ENCODE measurements at places on chromosomes 1 and 21.
A peak's percentile ranks its signal among the peaks of the same experiment; 100 is the strongest.

DNA sequence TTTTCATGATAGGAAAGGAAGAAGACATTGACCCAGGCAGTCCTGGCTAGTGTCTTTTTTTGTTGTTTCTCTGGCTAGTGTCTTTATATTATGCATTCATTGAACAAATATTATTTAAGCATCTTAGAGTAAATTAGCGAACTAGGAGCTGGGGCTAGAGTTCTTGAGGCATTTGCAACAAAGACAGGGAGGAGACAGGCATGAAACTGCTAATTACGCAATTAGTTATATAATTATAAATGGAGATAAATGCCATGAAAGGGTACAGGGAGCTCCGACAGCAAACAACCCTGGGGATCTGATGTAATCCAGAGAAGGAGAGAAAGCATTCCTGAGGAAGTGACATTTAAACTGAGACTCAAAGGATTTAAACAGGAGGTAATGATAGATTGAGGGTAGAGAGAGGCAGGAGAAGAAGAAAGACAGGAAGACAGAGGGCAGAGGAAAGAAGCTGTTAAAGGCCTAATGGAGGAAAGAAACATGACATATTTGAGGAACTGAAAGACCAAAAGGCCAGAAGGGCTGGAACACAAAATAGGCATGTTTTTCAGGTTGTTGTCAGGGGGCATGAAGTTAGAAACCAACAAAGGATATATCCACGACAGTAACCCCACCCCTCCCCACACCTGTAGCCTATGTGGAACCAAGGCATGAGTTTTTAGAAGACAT, 99.5 kb upstream of the GJB5 start:
- no peak for DNase-seq

- no peak for DNase-seq
Observed at GRCh38 chr1:119225265-119225664, 84.8 kb upstream of the WARS2 start.

DNA sequence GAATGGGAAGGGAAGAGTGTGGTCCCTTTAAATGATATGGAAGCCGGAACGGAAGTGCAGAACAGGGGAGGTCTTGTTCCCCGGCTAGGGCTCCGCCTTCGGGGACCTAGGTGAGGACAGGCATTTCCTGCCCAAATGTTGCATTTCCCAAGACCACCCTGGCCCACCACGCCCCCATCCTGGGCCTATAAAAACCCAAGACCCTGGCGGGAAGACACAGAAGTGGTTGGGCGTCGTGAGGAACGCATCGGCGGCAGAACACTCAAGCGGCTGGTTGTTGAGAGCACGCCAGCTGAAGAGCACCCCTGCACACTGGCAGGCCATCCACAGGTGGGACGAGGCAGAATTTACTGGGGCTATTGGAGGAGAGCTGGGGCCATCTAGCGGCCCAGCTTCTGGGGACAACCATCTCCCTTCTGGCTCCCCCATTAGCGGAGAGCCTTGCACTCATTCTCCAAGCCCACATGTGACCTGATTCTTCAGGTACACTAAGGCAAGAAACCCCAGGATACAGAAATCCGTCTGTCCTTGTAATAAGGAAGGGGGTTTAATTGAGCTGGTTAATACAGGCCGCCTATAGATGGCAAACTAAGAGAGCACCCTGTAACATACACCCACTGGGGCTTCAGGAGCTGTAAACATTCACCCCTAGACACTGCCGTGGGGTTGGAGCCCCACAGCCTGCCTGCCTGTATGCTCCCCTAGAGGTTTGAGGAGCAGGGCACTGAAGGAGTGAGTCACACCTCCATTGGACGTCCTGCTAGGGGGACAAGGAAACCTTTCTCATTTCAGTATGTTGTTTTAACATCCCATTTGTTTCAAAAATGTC, 1327.9 kb downstream of the BRINP3 start:
- no peak for DNase-seq

- DNase-seq = no peak
Observed at GRCh38 chr1:28163496-28164161, 12.9 kb downstream of the PTAFR start.

DNA sequence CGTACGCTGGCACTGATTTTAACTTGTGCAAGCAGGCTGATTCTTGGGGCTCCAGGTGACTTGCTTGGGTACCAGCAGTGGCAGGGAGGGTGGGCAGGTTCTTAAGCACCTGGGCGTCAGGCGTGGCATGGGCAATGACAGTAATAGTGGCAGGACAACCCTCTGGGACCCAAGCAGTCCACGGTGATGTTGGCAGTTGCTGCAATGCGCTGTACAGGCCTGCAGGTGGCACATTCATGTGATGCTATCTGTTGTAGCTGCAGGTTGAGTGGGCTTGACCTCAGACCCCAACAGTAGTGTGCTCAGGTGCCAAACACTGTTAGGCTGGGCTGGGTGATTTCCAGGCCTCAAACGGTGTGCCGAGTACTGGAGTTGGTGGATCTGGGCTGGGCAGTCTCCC, 10.2 kb upstream of the OR10J4 start:
- DNase-seq = no peak

- DNase-seq = no peak
Observed at GRCh38 chr1:51794260-51794659, 84.3 kb downstream of the NRDC start.

- no peak for DNase-seq
Observed at GRCh38 chr21:26148840-26149354, 21.7 kb downstream of the APP start.

DNA sequence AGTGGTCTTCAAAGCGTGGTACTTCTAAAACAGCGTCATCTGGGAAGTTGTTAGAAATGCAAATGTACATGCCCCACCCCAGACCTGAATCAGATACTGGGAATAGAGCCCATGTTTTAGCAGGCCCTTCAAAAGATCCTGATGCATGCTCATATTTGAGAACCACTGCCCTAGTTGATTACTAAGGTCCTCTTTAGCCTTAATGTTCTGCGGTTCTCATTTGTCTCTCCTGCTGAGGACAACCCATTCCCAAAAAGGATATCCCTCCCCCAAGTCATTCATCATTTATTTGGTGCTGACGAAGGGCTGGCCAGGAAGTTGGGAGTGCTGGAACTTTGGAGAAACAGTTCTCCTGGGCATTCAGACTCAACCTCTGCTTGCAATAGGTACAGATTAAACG, 92.4 kb upstream of the RALGPS2 start:
- DNase-seq = no peak

DNA sequence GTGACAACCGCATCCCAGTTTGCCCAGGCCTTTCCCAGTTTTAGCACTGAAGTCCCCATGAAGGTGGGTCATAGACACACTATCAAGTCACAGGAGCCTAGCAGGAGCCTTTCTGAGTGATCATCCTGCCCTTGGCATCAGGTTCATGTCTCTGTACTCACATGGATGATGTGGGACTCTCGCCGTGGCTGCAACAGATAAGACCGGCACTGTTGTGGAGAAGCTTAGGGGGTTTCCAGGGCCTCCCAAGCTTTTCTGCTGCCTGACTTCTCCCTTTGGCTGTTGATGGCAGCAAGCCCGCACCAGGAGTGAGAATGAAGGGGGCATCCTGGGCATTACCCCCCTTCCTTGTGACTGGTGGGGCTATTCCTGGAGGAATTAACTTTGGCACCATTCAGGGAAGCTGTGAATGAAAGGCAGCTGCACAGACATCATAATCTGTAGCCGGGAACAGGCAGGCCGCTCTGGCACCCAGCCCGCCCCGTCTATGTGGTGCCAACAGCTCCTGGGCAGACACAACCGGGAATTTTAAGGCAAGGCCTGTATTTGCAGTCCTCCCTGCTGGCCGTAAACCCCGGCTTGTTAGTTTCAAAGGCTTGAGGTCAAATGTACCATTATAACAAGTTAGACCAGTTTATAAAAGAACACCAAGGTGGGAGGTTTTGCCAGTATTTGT, 148.6 kb downstream of the HUNK start:
- no peak for DNase-seq

- no peak for DNase-seq
Observed at GRCh38 chr1:119139857-119140176, 636 bp downstream of the WARS2 start.

DNA sequence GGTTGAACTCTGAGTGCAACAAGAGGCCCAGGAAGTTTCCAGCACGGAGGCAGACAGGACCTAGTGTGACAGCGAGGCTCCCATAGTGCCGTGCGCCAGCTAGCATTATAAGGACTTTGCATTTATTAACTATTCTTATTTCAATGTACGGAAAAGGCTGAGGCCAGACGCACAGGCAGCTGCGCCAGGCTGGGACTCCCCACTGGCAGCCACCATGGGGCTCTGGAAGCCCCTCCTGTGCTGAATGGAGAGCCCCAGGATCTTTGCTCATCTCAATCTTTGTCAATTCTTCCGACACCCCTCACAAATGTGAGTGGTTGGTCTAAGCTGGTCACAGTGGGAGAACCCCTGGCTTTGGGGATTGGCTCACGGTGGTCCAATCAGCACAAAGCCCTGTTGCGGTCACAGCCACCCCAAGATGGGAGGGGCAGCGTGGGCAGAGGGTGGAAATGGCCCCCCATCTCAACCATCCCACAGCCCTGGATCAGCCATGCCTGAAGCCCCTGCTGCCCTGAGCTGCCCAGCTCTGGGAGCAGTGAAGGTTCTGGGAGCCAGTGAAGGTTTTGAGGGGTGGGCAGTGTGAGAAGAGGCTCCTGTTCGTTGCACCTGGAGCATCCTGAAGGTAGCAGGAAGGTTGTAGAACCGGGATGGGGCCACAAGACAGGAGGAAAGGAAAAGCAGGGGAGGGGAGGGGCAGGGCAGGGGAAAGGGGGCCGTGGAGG, 59.5 kb upstream of the ADARB1 start:
- no peak for DNase-seq

DNA sequence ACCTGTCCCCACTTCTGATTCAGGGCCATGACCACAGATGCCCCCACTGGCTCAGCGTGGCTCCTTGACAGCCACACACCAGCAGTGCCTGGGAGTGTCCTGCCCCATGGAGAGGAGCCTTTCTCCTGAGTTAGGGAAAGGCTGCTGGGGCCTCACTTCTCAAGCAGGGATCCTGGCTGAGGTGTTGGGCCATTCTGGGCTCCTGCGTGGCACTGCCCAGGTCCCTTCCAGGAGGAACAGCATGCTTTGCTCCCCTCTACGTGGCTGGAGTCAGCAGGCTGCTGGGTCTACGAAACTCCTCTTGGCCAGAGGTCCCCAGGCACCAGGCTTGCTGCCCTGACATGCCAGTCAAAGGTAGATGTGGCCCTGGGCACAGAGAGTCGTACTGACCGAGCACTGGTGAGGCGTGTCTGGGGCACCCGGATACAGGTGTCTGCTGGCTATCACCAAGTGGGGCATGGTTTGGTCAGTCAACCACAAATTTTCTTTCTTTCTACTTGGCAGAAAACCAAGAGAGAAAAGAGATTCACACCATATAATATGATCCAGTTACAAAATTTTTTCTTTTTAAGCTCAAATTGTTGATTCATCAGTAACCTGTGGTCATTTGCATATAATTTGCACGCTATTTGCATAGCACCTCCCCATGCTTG, 4.1 kb downstream of the ADORA1 start:
- DNase-seq = no peak

DNA sequence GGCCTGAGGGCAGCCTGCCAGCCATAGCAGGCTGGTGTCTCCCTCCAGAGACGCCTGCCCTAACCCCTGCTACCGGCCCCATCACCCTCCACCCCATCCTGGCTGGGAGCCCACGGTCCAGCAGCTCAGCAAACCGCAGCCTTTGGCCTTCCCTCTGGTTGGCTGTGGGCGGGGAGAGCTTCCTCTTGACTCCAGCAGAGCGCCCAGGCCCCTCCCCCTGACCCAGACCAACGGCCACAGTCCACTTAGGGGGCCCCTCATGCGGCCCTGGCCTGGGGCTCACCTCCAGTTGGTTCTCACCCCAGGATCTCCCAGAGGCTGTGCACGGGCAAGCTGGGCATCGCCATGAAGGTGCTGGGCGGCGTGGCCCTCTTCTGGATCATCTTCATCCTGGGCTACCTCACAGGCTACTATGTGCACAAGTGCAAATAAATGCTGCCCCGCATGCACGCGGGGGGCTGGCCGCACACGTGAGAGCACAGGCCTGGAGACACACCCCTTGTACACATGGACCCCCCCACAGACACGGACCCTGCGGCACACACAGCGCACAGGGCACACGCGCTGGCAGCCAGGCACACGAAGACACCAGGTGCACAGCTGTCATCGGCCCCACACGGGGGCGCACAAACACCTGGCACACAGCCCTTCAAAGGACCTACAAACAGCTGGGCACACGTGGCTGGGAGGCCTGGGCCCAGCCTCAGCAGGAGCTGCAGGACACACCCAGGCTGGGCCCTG, 3.1 kb downstream of the SMIM1 start:
- peak; percentile 80 for DNase-seq

GRCh38 chr21:29849735-29850176, 90.0 kb downstream of the GRIK1 start:
- peak; percentile 8 for DNase-seq

DNA sequence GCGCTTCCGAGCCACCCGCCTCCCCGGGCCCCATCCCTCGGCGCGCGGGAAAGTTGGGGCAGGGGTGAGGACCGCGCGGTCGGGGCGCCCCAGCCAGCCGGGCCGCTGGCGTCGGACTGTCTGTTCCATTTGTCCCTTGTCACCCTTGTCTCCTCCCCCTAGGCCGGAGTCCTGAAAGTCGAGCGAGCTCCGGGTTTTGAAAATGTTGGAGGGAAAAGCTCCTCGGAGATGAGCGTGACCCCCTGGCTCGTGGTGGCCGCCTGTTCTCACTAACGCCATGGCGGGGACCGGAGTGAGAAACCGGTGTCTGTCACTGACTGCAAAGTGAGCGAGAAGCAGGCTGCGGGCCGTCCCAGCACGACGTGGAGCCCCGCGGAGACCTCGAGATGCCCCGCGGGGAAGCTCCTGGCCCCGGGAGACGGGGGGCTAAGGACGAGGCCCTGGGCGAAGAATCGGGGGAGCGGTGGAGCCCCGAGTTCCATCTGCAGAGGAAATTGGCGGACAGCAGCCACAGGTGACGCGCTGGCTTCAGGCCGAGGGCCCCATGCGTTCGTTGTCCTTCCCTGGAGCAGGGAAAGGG, 491 bp downstream of the PER3 start:
- DNase-seq = no peak

GRCh38 chr1:67801903-67802302, 31.4 kb downstream of the GNG12 start:
- DNase-seq = no peak

GRCh38 chr1:234893359-234893724, 235.3 kb downstream of the TOMM20 start:
- DNase-seq = no peak

DNA sequence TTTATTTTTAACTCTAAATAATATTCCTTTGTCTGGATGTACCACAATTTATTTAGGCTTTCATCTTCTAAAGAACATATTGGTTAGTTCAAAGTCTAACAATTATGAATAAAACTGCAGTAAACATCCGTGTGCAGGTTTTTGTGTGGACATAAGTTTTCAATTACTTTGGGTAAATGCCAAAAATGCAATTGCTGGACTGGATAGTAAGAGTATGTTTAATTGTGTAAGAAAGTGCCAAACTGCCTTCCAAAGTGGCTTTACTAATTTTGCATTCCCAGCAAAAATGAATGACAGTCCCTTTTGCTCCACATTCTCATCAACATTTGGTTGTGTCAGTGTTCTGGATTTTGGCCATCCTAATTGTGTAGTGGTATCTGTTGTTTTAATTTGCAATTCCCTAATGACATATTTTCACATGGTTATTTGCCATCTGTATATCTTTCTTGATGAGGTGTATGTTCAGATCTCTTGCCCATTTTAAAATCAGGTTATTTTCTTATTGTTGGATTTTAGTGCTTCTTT, 113.8 kb downstream of the DPYD start:
- DNase-seq = peak; percentile 2

GRCh38 chr1:192087334-192087733, 70.9 kb upstream of the RGS18 start:
- DNase-seq = no peak

- DNase-seq = no peak
Observed at GRCh38 chr1:30419831-30420230, 303.6 kb downstream of the MATN1 start.

- DNase-seq = no peak
Observed at GRCh38 chr1:49854741-49855140, 169.0 kb downstream of the AGBL4 start.
